Daoy (cell line): ENCODE measurements at places on chromosomes 1 and 21. TPM values are rescaled to one million over a fixed set of nuclear protein-coding genes. Genes with fewer than 3 reads are reported as not detected.

GPR3 gene
- total RNA-seq: 0.80 and 2.0 TPM in 2 replicates

PTAFR gene
- 0.17 and 0.89 TPM in 2 replicates for total RNA-seq

GRCh38 chr1:100089082-100089481 is 43.6 kb downstream of the SASS6 start:
- DNase-seq: no peak

DNA sequence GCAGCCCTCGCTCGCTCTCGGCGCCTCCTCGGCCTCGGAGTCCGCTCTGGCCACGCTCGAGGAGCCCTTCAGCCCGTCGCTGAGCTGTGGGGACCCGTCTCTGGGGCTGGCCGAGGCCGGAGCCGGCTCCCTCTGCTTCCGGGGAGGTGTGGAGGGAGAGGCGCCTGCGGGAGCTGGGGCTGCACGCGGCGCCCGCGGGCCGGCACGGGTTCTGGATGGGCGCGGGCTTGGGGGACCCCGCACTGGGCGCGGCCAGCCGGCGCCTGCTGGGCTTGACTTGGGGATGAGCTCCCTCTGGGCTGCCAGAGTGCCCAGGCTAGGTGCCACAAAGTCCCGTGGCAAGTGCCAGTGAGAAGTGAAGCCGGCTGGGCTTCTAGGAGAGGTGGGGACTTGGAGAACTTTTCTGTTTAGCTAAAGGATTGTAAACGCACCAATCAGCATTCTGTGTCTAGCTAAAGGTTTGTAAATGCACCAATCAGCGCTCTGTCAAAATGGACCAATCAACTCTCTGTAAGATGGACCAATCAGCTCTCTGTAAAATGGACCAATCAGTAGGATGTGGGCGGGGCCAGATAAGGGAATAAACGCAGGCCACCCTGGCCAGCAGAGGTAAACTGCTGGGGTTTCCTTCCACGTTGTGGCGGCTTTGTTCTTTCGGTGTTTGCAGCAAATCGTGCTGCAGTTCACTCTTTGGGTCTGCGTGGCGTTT is 20.2 kb downstream of the EXOC8 start:
- DNase-seq: no peak

- no peak for DNase-seq
Observed at GRCh38 chr1:18229625-18230024, 122.0 kb downstream of the IGSF21 start.

GRCh38 chr1:169711469-169712308 is at the start of gene SELL:
Gene SELL, minus strand, starts transcription at chr1:169711620. Its CDS starts 122 bp downstream, at chr1:169711498.
- peak; percentile 75 for DNase-seq

TNFRSF1B gene
- 3.1 and 3.7 TPM in 2 replicates for total RNA-seq

CELF3 gene
- total RNA-seq: 0.11 TPM in 1 of 2 replicates, not detected in the other

DNA sequence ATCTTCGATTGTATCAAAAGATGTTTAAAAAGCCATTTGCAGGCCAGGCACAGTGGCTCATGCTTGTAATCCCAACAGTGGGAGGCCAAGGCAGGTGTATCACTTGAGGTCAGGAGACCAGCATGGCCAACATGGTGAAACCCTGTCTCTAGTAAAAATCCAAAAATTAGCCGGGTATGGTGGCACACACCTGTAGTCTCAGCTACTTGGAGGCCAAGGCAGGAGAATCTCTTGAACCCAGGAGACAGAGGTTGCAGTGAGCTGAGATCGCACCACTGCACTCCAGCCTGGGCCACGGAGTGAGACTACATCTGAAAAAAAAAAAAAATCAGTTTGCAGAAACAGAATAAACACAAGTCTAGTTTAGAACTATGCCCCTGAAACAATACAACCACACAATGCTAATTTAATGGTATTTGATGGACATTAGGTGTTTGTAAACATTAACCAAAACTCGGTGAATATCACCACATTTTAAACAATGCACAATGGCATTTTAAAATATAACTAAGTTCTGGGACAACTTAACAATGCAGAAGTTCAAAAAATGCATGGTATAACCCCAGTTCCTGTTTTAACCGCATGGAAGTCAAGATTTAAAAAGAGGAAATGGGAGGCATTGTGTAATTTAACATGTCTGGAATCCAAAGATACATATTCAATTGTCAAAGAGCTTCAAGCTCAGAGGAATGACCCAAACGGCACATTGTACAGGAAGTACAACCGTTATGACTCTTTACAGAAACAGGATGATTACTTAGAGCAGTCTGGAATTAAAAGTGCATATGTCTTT is 7.1 kb upstream of the PTTG1IP start:
- peak; percentile 42 for DNase-seq

- no peak for DNase-seq
Observed at GRCh38 chr1:107896936-107897335, 68.0 kb downstream of the VAV3 start.

GRCh38 chr21:42311160-42311559 is 4.0 kb downstream of the TFF3 start:
- no peak for DNase-seq

DPYD gene
- total RNA-seq: 9.1 and 14.3 TPM in 2 replicates

GRCh38 chr1:153348511-153349362 is at the start of gene PGLYRP4:
Gene PGLYRP4, minus strand, starts transcription at chr1:153348841. Its CDS starts 909 bp downstream, at chr1:153347932.
- no peak for DNase-seq

LYPD8 gene
- total RNA-seq: 0.51 and 1.1 TPM in 2 replicates

- DNase-seq: no peak
Observed at GRCh38 chr1:43450251-43450941, 3.3 kb downstream of the HYI start.

GJB5 gene
- total RNA-seq: not detected in 2 replicates

CEP104 gene
- 16.5 and 19.3 TPM in 2 replicates for total RNA-seq

GRCh38 chr1:14135070-14135469 is 435.1 kb downstream of the PRDM2 start:
- DNase-seq: no peak

NFASC gene
- 4.8 and 5.8 TPM in 2 replicates for total RNA-seq

- peak; percentile 46 for DNase-seq
Observed at GRCh38 chr1:206725109-206725963, 40.6 kb downstream of the MAPKAPK2 start.

HSD3B1 gene
- not detected in 2 replicates for total RNA-seq

DNA sequence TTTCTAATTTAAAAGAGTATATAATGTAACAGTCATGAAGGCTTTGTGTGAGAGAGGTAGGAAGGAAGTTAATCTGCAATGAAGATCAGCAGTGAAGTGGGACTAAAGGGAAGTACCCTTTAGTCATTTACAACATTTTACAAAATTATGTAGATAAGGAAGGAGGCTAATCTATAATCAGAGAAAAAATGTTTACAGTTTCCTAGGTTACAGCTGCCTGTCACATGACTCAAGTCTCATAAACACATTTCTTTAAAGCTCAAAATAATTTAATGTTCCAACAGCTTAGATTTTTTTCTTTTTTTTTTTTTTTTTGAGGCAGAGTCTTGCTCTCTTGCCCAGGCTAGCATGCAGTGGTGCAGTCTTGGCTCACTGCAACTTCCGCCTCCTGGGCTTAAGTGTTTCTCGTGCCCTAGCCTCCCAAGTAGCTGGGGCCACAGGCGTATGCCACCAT is 26.2 kb upstream of the CAP1 start:
- no peak for DNase-seq

LAMC1 gene
- total RNA-seq: 106 and 117 TPM in 2 replicates

PRELP gene
- not detected in 2 replicates for total RNA-seq

GRCh38 chr1:182643699-182644098 is 39.5 kb upstream of the RGS16 start:
- no peak for DNase-seq

KLF17 gene
- not detected in 2 replicates for total RNA-seq

BACE2 gene
- 70.5 and 74.0 TPM in 2 replicates for total RNA-seq

DNA sequence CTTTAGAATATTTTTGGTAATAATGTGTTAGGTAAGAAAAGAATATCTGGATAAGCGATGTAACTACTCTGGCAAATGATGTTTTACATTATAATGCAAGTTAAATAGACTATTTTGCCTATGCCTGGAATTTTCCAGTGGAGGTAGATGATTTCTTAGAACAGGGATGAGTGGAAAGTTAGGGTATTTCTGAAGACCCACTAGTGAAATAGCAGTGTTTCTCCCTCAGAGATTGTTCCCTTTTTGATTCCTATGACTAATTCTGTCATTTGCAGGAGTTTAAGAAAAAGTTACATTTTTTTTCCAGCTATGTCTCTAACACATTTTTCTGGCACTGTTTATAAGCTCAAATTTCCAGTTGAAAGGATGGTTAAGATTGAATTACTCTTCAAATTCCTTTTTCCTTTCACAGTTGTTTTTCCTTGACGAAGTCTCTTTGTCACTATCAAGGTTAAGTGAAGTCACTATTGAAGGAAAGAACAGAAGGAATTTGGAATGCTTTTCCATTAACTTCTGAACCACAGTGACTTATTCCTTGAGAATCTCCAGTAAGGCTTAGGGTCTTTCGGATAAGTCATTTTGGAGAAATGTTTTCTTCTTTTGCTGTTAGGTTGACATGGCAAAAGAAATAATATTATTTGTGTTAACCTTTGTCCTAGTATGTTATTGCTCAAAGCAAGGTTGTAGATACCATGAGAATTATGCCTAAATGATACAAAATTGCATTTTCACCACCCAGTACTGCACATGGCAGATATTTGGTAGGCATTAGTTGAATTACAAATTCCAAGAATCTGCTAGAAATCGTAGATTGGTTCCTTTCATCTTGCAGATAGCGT is 42.9 kb upstream of the ZNF326 start:
- peak; percentile 40 for DNase-seq

NTMT2 gene
- total RNA-seq: not detected in 2 replicates
